NCI-H1092 (cell line): ENCODE measurements at places on chromosomes 3 and 15.

GRCh38 chr3:94379264-94379663 lies 316.4 kb downstream of the NSUN3 start:
- DNase-seq: no peak

- no peak for DNase-seq
Observed at GRCh38 chr3:192417017-192417416, 310.3 kb downstream of the FGF12 start.

DNA sequence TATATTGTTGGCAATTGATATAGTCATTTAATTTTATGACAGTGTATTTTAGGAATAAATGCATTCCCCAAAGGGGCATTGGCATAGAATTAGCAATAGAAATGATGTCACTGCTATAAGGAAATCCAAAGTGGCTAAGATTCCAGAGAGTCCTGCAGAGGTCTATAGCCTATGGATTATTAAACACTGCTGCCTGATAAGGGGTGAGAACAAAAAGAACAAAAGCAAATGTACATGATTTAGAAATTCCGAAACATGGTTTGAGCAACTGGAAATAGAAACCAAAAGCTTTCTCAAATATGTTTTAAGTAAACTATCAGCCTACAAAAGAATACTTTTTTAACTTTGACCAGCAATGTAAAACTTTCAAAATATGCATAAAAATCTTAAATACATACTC lies 280.1 kb upstream of the RASGRP1 start:
- no peak for DNase-seq

DNA sequence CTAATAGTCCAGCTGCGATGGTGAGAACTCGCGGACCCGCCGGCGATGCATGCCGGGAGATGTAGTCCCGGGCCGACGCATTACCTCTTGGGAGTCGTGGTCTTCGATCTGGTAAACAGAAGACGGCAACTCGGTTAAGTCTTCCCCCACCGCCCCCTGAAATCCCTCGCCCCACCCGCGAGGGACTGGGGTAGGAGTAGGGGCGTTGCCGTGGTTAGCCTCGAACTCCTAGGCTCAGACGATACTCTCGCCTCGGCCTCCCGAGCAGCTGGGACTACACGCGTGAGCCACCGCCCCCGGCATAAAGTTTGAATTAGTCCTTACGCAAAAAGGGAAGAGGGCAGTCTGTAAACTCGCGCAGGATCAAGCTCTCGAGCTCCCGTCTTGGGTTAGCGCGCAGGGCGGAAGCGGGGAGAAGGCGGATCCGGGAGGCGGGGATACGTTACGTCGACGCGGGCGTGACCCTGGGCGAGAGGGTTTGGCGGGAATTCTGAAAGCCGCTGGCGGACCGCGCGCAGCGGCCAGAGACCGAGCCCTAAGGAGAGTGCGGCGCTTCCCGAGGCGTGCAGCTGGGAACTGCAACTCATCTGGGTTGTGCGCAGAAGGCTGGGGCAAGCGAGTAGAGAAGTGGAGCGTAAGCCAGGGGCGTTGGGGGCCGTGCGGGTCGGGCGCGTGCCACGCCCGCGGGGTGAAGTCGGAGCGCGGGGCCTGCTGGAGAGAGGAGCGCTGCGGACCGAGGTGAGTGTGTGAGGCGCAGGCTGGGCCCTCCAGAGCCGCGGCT lies at the start of gene RAD51:
TSS of gene RAD51 (plus strand) at position 487 of the 781 bp plus-strand sequence. CDS start 3,585 bp downstream, outside the sequence.
- DNase-seq: peak; percentile 75

- no peak for DNase-seq
Observed at GRCh38 chr3:189589179-189589569, 42.0 kb upstream of the TP63 start.

DNA sequence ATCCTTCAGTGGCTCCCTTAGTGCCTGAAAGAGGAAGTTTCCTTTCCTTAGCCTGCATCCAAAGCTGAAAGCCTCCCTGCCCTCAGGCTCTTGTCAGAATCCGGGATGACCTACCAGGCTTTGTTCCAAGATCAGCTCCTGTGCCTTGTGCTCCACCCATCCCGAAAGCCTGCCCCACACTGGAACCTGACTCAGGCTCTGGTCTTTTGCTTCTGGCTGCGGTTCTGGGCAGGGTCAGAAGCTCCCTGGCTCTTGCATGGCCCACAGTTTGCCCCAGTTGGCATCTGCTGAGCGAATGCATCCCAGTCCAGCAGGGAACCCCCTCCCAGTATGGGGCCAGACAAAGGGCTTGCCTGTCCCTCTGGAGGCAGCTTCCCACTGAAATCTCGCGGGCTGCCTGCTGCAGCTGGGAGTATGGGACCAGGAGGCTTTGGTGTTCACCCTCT lies 25.9 kb upstream of the KIF23 start:
- no peak for DNase-seq

- peak; percentile 10 for DNase-seq
Observed at GRCh38 chr3:81910244-81910852, 148.9 kb upstream of the GBE1 start.

DNA sequence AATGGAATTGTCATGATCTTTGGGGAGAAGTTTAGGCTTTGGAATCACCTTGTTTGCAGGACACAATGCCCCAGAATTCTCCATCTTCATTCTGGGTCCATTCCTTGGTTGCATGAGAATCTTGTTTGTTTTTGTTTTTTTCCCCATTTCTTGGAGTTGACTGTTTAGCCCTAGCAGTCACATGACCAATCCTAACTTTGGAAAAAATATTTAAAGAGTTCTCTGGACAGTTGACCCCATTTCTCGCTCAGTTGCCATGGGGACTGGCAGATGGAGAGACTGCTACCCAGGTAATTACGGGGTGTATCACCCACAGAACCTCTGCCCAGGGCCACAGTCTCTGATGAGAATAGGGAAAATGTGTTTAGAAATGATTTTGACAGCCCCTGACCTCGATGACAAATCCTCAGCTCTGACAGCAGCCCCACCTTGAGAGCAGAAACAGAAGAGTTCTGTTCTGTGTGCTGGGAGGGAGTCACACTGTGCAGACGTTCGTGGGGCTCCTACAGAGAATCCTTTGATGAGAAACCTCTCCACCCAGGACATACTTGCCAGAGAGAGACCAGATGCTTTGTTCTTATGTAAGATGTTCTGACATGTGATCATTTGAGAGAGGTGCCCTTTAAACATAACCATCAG lies 57.7 kb downstream of the IL16 start:
- DNase-seq: no peak

DNA sequence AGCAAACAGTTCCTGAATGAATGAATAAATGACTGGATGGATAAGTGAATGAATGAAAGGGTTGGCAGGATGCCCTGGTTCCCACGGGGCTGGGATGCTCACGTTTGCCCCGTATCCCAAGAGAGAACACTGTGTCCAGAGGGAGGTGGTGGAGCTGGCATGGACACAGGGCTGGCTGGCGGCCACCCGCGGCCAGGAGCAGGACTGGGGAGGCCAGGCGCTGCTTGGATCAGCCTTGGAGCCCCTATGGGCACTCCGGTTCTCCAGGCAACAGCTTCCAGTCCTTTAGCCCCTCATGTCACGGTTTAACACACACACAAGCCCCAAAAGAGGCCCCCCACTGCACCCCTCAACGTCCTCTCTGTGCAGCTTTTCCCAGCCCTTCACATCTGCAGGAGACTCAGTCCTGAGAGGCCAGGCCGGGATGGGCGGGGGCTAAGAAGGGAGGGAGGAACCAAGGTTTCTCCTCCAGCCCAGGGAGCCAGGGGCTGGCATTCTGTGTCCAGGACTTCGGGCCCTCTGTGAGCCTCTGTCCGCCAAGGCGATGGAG lies 86.0 kb upstream of the ALDH1L1 start:
- DNase-seq: no peak

DNA sequence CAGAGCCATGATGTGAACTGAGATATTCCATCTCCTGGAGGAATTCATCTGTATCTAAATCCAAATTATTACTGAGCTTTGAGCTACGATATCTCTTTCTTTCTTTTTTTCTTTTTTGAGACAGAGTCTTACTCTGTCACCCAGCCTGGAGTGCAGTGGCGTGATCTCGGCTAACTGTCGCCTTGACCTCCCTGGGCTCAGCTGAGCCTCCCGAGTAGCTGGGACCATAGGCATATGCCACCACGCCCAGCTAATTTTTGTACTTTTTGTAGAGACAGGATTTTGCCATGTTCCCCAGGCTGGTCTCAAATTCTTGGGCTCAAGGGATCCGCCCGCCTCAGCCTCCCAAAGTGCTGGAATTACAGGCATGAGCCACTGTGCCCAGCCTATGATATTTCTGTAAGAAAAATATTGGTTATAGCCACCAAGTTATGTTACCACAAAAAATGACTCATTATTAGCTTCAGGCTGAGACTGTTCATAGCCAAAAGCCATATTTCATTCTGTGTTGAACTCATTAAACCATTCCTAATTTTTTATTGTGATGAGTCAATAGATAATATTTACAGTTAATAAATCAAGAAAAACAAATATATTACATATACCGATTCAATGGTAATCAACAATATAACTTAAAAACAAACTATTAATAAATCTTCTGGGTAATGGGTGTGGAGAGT lies 27.1 kb upstream of the SLC30A4 start:
- no peak for DNase-seq

DNA sequence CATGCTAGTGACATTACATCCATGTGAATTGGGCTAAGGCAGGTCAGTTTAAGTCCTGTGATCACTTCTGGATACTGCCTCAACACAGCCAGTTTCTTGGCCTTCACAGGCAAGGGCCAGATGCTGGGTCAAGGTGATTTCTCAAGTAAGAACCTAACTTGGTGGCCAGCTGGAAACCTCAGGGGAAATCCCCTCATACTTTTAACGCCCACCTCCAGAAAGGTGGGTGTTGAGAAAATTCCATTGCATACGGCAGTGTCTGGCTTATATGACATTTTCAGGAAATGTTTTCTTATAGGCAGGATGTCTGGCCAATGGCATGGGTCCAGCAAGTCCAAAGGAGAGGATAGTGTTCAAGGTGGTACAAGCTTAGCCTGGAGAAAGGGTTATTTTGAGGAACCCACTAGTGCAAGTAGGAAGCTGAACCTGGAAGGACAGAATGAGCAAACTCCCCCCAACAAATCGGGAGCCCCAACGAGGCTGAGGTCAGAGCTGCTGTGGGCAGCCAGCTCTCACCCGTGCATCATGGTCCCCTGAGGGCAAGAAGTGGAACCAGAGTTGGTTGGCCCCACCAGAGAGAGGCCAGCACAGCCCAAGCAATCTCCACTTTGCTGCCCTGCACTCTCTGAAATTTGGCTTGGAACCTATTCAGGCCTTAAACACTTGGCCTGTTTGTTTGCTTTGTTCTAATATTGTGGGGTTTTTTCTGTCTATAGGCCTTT lies 135.4 kb downstream of the PDE8A start:
- no peak for DNase-seq

DNA sequence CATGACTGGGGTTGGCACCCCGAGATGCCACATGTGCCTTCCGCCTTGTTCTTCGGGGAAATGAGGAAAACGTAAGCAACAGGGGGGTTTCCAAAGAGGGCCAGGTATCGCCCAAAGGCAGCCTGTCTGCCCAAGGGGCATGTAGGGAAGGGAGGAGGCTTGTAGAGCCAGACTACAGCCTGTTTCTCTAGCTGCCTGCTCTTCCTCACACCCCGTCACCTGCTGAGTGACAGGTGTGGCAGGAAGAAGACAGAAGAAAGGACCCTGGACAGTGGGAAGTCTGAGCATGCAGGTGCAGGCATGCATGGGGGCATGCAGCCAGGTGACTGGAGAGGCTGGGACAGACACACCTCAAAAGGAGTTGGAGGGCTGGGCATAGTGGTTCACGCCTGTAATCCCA lies 9.8 kb downstream of the PLA2G4E start:
- DNase-seq: no peak

GRCh38 chr3:66068255-66068654 lies 29.5 kb upstream of the MAGI1 start:
- no peak for DNase-seq

DNA sequence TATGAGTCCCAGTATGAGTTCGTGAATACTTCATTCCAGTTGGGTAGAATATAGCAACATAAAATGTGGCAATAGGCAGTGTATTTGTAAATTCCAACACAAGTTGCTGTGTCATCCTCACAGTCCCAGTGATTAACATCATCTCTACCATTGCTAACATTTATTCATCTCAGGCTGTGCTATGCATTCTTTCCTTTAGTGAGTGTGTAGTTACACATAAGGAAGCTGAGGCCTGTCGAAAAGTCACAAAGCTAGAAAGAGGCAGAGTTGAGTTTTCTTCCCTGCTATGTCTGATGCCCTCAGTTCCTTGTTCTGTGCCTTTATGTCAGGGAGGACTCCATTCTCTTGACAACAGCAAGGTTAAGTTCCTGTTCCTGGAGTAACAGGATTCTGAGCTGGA lies 96.4 kb downstream of the FNDC3B start:
- DNase-seq: no peak

DNA sequence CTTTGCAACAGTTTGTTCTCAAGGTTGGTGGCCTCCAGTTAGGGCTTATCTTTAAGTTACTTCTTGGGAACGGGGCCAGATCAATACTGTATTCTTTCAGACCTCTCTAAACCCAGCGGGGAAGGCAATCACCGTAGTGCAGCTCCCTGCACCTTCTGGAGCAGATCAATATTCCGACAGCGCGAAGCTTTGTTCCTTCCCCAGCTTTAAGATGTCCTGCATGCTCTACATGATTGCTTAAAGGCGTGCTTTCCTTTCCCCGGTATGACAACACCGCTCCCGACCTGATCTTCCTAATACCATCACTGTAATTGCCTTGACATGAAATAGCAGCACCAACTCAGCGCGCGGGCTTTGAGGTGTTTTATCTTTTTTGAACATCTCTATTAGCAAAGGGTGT lies 755.2 kb downstream of the NR2F2 start:
- DNase-seq: no peak

DNA sequence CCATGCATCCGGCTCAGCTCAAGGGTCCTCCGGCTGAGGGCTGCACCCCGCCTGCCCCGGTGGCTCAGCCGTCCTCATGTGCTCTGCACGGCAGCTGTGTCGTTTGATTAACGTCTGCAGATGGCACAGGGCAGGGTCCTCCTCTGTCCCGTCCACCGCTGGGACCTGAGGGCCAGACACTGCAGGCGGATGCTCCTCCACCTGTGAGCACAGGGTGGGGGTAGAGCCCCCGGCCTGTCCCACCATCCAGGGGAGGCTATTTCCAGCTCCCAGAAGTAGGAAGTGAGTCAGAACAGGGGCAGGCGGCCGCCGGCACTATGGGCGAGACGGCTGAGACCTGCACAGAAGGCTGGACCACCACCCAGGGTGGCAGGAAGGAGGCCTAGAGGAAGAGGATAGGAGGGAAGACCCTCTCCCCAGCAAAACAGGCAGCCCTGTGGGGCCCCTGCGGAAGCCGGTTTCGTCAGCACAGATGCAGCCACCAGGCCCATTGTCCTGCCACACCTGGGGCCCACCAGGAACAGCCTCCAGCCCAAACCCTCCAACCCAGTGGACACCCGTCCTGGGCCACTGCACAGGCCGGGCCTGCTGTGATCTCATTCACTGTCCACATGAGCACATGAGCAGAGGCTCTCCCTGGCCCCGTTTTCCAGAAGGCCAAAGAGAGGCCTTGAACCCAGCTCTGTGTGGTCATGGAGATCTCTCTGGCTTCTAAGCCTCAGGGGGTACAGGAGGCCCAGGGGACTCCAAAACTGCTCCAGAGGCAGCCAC lies 12.6 kb upstream of the PLXND1 start:
- DNase-seq: no peak

GRCh38 chr3:83393276-83393675 lies 1565.5 kb upstream of the CADM2 start:
- DNase-seq: no peak

- no peak for DNase-seq
Observed at GRCh38 chr3:139117136-139117675, 72.5 kb upstream of the PRR23C start.

GRCh38 chr3:187750006-187750512 lies 4.8 kb upstream of the BCL6 start:
- DNase-seq: no peak
